ENCODE measurements at places on chromosomes 3 and 15.

DNA sequence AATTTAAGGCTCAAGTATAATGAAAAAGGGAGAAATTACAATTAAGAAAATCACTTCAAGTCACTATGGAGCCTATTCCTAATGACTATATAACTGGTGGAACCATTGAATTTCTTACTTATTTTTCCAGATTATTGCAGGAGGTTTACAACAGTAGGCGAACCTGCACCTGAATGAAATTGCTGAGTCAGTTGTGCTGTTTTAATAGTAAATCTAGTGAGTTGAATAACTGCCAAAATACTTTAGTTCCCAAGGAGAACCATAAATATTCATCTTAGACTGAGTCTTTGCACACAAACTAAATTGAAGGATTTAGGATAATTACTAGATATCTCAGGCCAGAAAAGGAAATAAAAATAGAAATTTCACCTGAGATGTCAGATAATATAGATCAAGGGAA, 1052.8 kb downstream of the NAALADL2 start:
- no peak for DNase-seq

- no peak for DNase-seq
Measured at GRCh38 chr15:101135532-101136166, 116.2 kb downstream of the CHSY1 start.

DNA sequence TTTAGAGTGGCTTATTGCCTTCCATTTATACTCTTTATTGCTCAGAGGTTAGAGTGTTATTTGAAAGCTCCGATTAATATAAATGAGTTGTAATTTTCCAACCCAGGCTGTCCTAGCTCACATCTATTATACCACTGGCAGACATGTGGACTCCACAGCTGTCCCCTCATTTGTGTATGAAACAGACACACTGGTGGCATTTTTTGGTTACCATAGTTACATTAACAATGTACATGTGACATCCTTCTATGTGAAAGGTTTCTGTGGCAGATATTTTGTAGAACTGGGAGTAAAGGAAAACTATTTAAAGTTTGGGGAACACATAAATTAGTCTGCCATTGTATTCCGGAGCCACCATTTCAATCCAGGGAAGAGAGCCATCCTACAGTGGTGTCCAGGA, 5.3 kb downstream of the LRRN1 start:
- no peak for DNase-seq

- no peak for DNase-seq
Measured at GRCh38 chr3:102444101-102444500, 9.3 kb downstream of the ZPLD1 start.

DNA sequence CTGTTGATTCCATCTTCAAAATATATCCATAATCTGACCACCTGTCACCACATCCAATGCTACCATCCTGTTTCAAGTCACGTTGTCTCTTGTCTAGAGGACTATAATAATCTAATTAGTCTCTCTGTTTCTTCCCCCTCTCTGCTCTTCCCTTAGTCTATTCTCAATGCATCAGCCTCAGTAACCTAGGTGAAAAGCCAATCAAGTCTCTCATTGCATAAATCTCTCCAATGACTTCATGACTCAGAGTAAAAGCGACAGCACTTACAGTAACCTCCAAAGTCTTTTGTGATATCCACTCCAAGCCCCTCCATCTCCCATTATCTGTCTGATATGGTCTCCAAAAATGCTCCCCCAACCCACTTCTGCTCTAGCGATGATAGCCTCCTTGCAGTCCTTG, 7.2 kb downstream of the UBA3 start:
- peak; percentile 31 for DNase-seq

DNA sequence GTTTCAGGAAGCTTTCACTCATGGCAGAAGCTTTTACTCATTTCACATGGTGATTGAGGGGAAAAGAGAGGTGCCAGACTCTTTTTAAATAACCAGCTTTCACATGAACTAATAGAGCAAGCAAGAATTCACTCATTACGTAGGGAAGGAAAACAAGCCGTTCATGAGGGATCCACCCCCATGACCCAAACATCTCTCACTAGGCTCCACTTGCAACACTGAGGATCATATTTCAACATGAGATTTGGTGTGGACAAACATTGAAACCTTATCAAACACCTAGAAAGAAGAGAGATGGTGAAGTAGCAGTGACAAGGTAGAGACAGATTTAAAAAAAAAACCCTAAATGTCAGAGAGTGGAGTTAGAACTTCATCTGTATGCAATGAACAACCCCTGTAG, 408.6 kb upstream of the PDZRN3 start:
- no peak for DNase-seq

GRCh38 chr15:47717036-47717612, at the start of gene SEMA6D:
SEMA6D (plus strand) TSS chr15:47717505; CDS start chr15:47759799, 42,294 bp downstream.
- peak; percentile 91 for DNase-seq

GRCh38 chr15:22895465-22896190, 57.2 kb downstream of the NIPA2 start:
- no peak for DNase-seq

GRCh38 chr15:67349634-67350033, 95.0 kb downstream of the IQCH start:
- DNase-seq = no peak

DNA sequence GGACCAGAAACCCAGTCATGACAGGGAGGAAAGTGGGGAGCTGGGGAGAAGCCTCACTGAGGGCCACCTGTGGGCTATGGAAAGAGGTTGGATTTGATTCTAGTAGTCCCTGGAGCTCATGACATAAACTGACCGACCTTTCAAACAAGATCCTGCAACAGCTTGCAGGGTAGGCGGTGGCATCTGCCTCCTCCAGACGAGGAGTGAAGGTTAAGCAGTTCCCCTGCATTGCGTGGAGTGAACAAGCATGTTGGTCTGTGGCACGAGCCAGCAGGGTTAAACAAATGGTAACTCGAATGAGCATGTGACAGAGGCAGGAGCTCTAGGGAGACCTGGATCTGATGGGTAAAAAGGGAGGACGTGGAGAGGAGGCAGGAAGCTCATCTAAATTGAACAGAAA, 12.7 kb downstream of the TGM4 start:
- no peak for DNase-seq

DNA sequence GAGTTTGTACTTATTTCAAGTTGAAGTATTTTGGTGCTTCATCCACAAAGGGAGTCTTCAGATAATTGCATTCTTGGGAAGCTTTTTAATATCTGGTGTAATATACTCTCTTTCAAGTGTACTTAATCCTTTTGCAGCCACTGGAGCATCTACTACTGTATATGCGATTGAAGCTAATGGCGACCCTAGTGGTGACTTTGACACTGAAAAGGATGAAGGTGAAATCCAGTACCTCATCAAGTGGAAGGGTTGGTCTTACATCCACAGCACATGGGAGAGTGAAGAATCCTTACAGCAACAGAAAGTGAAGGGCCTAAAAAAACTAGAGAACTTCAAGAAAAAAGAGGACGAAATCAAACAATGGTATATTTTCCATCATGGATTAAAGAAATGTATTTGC, 42.6 kb downstream of the CHD2 start:
- DNase-seq = no peak

All from WERI-Rb-1 (cell line).